ENCODE measurements at places on chromosomes 6 and 20.

DNA sequence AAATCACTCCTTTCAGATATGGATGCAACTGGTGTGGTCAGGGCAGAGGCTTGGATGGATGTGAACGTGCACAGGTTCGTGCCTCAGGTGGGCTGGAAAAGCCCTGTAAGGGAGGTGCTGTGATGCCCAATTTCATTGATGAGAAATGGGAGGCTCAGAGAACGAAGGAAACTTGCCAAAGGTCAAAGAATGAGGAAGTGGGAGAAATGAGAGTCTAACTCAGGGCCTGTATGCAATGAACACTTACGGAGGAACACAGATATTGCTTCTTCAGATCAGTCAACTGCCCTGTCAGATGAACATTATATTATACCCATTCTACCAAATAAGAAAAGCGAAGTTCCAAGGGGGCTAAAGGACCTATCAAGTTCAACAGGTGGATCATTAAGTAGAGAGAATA lies 134.7 kb downstream of the RCAN2 start:
- DNase-seq, result peak; percentile 7

GRCh38 chr6:6856538-6857523 lies 250.9 kb upstream of the RREB1 start:
- peak; percentile 96 for DNase-seq

DNA sequence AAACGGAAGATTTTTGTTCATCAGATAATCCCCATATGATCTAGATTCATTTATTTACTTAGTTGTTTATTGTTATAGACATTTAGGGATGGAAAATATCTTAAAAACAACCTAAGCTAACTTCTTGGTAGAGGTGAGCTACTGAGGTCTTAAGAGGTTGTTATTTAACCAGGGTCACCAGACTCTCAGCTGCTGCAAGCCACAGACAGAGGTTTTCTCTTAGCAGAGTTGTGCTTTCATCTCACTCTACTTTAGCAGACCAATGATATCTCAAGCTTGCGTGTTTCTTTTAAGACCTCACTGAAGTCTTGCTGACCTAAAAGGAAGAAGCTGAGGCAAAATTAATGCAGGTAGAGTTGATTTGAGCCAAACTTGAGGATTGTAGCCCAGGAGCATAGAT lies 43.6 kb downstream of the NCOA7 start:
- no peak for DNase-seq

GRCh38 chr6:56289721-56290120 lies 42.3 kb upstream of the COL21A1 start:
- no peak for DNase-seq

GRCh38 chr6:154127657-154128056 lies 88.6 kb downstream of the OPRM1 start:
- DNase-seq, result no peak

Data from inflammatory macrophage treated with lipopolysaccharide for 4 hours (primary cell).